ENCODE measurements at places on chromosomes 12 and 14.

- DNase-seq, result no peak
Measured at GRCh38 chr12:94263011-94263811, 114.8 kb downstream of the PLXNC1 start.

DNA sequence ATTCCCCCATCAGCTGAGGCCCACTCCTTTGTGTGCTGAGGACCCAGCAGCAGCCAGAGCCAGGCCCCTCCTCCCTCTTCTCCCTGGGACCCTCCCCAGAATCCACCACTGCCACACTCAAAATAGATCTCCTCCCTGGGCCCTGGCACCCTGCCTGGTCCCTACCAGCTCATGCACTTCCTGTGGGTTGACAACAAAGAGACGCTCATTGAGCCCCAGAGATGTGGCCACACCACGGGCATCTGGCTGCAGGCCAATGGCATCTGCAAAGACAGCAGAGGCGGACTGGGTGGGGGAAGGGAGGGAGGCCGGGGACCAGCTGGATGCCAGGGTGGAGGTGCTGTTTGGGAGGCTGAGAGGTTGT, 16.0 kb upstream of the ENDOU start:
- no peak for DNase-seq

DNA sequence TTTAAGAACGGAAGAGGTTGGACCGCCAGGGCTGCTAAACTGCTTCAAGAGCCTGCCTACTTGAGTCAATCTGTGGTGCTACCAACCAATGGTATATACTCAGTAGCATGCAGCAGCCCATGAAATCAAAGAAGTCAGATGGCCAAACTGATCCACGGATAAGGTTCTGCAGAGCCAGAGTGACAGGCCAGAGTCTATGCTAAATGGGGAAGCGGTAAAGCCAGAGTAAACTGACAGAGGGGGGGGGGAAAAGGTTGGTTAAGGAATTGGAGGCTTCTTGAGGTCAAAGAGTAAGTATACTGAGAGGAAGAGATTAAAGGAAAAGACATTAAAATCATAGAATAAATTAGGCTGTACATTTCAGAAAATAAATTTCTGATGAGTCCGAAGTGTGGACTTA, 15.4 kb upstream of the SLC6A13 start:
- no peak for DNase-seq

GRCh38 chr12:128796439-128797118, 27.2 kb downstream of the SLC15A4 start:
- no peak for DNase-seq

DNA sequence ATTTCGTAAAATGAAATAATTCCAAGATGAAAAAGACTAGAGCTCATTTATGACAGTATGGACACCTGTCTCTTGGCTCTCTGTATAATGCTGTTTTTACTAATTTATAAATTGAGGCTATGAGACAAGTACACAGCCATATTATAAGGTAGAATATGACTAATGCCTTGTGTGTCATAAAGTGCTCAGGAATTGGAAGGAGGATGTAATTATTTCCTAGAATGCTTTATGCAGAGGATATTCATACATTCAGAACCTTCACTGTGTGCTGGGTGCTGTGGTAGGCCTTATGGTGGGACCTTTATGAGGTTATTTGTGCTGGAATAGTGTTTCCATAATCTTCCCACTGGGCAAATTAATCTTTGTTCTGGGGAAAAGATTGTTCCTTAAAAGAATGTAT, 13.3 kb downstream of the PCNX1 start:
- no peak for DNase-seq

DNA sequence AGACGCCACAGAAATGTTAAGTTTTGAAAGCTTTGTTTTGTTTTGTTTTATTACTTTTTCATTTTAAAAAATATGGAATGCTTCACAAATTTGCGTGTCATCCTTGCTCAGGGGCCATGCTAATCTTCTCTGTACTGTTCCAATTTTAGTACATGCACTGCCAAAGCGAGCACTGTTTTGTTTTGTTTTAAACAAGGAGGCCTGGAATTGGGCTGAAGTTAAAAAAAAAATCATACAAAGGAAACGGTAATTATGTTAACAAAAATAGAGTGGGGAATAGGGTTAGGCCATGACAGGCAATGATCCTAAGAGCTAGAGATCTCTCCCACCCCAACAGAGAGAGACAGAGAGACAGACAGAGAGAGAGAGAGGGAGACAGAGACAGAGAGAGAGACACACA, 57.0 kb downstream of the ZFP36L1 start:
- no peak for DNase-seq

DNA sequence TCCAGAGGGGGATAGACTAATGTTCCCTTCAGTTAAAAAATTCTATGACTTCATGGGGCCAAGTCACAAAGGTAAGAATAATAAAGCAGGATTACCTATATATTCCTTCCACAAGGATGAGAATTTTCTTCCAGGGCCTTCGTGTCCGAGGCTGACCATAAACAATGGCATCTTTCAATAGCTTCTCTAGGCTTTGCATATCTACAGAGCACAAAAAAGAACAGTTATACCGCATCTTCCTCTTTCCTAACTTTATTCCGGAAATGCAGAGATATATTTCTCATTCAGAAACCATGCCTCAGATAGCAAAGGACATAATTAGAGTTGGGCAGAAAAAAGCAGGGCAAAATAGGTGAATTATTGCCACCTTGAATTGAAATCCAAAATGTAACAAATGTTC, 58.3 kb upstream of the ISM2 start:
- no peak for DNase-seq

- no peak for DNase-seq
Measured at GRCh38 chr12:50211392-50212070, 44.4 kb upstream of the CERS5 start.

- DNase-seq, result no peak
Measured at GRCh38 chr14:32865827-32866376, 72.8 kb upstream of the NPAS3 start.

GRCh38 chr14:98711453-98711852, 560.5 kb downstream of the BCL11B start:
- DNase-seq, result no peak
